ENCODE measurements at places on chromosomes 2 and 18.

DNA sequence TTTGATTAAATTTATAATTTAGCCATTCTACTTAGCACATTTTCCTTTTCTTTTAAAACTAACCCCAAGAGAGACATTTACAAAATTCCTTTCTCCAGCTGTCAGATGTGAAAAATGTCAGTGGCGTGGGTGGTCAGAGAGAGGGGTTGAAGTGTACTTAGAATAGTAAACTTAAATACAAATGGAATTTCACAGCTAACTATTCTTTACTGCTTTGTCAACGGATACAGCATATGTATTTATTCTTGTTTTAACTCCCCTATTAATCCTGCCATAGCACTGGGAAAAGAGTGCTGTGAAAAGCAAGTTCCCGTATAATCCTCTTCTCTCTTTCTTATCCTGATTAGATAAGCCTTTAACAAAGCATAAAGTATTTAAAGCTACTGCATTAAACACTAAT, 191.4 kb upstream of the CHAC2 start:
- DNase-seq = no peak

DNA sequence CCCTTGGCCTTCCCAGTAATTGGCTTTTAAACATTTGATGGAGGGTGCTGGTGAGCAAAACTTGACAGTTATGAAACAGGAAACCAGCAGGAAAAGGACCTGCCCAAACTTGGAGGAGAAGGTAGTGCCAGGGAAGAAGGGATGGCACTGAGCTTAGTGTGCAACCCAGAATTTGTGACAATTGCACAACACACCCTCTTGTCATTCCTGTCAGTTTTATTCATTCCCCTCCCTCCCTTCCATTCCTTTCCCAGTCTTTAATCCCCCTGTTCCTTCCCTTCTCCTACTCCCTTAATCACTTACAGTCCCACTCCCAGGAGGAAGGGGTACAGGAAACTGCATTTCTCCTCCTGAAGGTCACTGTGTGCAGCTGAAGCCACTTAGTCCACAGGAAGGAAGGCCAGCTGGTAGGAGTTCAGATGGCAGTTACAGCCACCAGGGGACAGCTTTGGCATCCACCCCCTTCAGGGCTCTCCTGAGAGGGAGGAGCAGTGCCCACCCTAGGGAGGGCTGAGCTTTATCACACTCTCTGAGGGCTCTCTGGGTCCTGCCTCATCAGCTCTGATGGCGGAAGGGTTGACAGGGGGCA, 24.0 kb upstream of the SIGLEC15 start:
- DNase-seq = no peak

DNA sequence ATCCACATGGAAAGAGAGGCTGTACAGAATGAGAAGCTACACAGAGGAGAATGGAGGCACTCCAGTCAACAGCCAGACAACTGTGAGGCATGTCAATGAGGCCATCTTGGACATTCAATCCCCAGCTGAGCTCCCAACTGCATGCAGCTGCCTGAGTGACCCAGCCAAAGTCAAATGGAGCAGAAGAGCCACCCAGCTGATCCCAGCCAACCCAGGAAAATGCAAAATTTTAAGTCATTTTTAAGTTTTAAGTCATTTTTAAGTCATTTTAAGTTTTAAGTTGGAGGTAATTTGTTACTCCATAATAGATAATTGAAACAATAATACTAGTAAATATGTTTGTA, 63.6 kb downstream of the RBMS1 start:
- DNase-seq = no peak

- no peak for DNase-seq
Measured at GRCh38 chr18:76392349-76392748, 102.7 kb downstream of the ZNF516 start.

GRCh38 chr2:236117861-236118269, 50.3 kb downstream of the GBX2 start:
- no peak for DNase-seq

DNA sequence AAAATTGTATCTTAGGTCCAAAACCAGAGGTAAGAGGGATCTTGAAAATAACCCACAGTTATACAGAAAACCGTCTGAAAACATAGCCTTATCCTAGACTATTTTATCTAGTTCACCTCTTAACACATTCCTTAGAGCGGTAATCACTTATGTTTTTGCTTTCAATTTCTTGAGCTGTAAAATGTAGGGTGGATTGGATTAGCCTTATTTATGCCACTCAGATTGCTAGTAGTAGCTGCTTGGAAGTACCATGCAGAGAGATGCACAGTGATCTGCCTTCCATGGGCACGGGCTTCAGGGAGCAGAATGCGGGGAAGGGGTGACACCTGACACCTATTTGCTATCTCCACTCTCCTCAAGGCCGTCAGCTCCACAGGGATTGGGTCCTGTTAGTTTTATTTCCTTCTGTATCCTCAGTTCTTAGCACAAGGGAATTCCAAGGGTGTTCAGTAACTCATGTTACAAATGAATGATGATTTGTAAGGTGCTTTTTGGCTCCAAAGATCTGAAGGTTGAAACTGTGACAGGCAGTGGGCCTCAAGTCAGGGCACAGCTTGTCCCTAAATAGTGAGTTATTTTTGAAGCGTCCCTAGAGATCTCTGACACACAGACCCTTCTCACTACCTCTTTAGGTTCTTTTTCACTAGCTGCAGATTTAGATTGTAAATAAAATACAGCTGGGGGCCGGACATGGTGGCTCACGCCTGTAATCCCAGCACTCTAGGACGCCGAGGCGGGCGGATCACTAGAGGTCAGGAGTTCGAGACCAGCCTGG, 64.0 kb upstream of the PMAIP1 start:
- DNase-seq = no peak

DNA sequence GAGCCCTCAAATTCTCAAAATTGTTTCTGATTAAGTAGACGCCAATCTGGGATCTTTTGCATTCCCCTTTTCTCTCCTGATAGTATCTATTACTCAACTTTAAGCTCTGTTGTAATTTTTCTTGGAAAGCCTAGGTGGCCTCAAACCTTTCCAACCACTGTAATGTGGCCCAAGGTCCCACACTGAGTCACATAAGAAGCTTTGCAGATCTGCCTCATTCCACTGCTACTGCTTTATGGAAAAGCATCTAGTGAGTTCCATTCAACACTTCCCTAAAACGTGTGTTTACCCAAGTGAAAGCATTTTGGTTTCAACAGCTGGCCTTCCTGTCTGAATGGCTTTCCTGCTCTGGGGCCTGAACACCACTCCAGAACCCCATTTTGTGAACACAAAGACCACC, 493.6 kb upstream of the SPHKAP start:
- DNase-seq = no peak

- no peak for DNase-seq
Measured at GRCh38 chr2:174775571-174775980, 11.3 kb upstream of the CHRNA1 start.

DNA sequence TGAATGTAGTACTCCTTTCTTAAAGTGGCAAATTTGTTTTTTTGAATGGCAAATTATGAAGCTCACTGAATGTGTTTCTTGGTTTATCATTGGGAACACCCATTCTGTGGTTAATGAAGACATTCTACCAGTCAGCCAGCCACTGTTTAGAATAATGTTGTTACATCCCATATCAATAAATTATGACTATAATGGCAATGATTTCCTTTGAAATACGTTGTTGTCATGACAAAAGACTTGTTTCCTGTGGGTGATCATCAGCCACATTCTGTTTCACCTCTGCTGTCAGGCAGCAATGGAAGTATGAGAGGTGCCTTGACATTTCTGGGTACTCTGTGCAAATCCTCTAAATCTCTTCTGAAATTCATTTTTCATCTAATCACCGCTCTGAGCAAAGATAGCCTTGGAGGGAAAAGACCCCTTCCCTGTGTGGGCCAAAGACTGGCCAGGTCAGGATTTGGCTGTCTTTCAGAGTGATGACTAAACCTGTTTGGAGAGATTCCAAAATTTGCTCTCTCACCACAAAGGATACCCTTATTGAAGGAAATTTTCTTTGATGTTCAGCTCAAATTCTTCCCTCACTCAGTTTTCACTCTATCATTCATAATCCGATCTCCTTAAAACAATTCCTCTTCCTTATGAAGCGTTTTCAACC, 869.2 kb downstream of the BCL11A start:
- DNase-seq = no peak

- no peak for DNase-seq
Measured at GRCh38 chr2:65656160-65656718, 223.8 kb upstream of the SPRED2 start.

DNA sequence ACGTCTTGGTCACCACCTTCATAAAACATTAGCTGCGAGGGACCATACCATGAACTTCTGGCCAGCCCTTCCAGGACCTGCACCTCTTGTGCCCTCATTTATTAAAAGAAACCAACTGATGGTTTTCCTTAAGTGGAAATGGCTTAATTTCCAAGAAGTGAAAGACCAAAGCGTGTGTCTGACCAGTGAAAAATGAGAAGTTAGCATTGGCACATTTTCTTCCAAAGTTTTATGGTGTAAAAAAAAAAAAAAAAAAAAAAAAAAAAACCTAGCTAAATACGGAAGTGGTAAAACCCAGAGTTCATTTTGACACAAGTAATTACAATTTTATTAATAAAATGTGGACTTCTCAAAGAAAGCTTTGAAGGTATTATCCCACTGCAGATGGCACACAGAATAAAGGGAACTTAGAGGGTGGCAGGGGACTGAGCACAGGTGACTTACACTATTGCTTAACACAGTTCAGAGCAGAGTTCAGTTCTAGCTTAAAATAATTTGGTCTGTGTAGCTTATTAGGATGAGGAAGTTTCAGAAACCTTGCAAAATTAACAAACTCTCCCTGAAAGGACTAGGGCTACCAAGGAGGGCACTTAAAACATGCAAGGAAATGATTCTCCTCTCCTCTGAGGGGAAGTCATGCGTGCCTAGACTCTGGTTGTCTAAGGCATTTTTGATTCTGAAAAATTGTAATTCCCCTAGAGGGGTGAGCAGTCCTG, 42.2 kb upstream of the EPG5 start:
- DNase-seq = no peak

- no peak for DNase-seq
Measured at GRCh38 chr2:64634345-64635267, 19.1 kb downstream of the SERTAD2 start.

GRCh38 chr2:211454679-211455078, 898.3 kb downstream of the CPS1 start:
- no peak for DNase-seq

DNA sequence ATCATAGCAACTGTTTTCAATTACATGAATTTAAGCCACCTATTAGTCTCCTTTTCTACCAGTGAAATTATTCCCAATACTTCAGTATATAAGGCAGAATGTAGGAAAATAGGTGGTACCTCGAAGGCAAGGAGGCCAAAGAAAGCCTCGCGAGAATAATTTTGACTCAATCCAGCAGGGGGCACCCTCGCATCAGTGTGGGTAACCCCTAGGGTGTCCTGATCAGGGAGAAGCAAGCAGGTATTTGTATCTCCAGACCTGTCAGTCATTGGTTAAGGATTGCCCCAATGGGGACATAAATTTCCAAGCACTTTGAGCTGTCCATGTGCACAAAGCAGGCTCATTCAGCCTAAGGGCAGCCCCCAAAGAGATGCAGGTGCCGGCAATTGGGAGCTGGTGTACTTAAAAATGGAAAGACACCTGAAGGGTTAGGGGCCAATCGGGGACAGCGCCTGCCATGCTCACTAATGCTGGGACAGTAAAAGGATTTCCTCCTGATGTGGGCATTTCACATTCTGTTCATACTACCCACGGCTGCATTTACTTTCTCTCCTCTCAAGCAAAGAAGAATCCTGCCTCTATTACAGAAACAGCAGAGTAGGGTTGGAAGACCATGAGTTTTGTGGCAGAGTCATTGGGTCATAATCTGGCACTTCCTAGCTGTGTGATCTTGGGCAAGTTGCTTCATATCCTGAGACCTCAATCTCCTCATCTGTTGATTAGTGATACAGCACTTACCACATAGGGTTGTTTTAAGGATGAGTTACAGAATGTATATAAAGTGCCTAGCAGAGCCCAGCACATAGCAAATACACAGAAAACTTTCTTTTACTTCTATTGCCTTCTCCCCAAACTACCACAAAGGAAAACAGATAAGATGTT, 136.1 kb downstream of the ICOS start:
- DNase-seq = peak; percentile 4

- no peak for DNase-seq
Measured at GRCh38 chr18:37266290-37266689, 299.3 kb downstream of the CELF4 start.

DNA sequence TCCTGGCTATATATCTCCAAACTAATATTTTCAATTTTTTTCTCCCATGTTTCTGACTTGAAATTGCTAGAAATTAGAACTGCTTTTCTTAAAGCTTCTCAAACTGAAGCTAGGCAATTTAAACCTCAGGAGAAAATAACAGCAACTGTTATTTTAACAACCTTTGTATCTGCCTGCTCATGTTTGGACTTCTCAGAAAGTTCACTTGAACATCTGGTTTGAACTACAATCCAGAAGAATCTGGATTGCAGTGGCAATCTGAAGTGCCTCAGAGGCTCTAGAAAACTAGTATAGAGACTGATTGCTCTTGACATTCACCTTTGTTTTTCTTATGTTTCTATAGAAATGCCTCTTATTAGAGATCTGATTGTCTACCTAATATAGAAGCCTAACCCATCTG, 64.1 kb downstream of the STAT4 start:
- no peak for DNase-seq

- DNase-seq = no peak
Measured at GRCh38 chr2:236641051-236641726, 71.6 kb downstream of the ACKR3 start.

DNA sequence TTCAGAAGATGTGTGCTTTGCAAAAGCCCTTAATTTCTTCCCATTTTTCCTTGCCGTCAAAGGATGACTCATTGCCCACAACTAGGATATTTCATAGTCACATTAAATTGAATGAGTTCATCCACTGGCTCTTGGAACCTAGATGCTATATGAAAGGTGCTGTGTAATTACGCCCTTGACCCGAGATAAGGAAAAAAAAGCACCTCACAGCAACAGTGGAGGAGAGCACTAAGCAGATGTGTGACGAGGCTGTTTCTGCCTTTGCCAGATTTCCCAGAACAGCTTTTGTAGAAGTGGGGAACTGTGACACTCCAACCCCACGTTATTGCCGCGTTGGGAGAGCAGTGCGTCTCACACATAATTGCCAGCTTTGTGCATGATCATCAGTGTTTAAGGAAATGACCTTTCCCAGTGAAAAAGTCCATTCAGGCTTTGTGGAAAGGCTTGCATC, 33.3 kb upstream of the TMEM87B start:
- no peak for DNase-seq

DNA sequence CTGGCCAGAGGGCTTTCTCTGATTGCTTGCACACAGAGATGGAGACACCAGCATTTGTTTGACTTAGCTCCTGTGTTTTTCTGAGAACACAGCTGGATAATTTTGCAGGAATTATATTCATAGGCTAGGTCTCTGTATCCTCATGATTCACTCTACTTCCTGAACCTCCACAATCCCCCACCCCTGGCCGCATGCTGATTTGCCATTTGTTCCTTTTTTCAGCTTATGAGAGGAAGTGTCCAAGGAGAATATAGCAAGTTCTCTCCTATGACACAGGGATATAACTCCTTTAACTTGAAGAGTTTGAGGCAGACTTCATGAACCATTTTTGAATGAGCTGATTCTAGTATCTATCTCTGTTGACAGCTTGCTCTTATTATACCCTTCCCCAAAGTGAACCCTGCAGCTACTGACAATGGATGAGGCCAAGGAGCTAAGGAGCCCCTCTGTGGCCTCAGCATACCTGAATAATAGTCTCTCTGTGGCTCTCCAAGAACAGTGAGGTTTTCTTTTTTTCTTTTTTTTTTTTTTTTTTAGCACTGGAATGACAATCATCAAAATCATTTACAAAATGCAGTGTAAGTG, 15.4 kb downstream of the CAVIN2 start:
- no peak for DNase-seq

- no peak for DNase-seq
Measured at GRCh38 chr2:27019931-27020855, 12.6 kb upstream of the TMEM214 start.

GRCh38 chr2:235570256-235570655, 76.4 kb downstream of the AGAP1 start:
- DNase-seq = no peak

Data from stimulated activated CD8-positive, alpha-beta memory T cell treated with anti-CD3 and anti-CD28 coated beads, Interleukin-4, amount 100 ng/mL, for 4 hours (primary cell).